Mesothelial cell of epicardium (in vitro differentiated cells): ENCODE measurements at places on chromosomes 3 and 15.

GRCh38 chr3:50428007-50428633 is 68.8 kb upstream of the TMEM115 start:
- no peak for DNase-seq

- no peak for DNase-seq
Measured at GRCh38 chr3:44074181-44074580, 167.5 kb upstream of the TOPAZ1 start.

GRCh38 chr15:74821091-74821789 is 5.2 kb upstream of the CPLX3 start:
- DNase-seq, result no peak

DNA sequence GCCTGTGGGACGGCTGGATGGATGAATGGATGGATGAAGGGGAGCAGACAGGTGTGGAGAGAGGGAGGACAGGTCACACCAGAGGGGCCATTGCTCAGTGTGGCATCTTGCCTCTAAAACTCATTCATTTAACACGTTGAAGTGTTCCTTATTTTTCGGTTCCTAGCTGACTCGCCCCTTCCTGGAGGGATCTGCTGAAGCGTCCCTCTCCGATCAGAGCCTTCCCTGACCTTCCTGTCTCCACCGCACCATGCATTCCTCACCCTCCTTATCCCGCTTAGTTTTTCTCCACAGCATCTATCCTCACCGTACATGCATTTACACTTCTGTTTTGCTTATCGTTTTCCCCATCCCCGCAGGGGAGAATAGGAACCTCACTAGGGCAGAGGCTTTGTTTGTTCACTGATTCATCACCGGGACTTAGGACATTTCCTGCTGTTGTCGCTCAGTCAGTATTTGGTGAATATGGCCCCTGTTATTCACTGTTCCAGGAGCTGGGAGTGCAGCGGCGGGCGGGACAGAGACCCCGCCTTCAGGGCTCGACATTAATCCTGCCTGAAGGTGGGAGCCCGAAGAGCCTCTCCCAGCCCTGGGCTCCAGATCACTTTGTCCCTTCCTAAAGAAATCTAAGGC is 32.0 kb downstream of the FOXL2 start:
- no peak for DNase-seq

- DNase-seq, result peak; percentile 61
Measured at GRCh38 chr15:45187894-45188830, at the start of gene SHF. Gene SHF, minus strand, starts transcription at chr15:45187966. Its CDS starts 15 bp downstream, at chr15:45187951.

DNA sequence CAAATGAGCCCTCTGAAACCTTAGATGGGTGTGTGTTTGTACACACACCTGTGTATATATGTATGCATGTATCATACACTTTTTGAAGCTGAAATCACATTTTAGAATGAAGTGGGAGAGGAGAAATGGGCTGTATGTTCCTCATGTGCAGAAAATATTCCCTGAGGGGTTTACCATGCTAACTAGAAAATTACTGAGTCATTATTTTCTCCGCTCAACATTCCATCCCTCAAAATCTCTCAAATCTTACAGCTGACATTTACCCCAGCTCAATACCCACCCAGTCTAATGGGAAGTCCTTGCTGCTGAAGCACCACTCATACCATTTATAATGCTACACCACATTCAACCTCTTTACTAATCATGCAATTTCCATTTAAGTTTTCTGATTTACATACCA is 138.6 kb downstream of the P2RY1 start:
- DNase-seq, result no peak

DNA sequence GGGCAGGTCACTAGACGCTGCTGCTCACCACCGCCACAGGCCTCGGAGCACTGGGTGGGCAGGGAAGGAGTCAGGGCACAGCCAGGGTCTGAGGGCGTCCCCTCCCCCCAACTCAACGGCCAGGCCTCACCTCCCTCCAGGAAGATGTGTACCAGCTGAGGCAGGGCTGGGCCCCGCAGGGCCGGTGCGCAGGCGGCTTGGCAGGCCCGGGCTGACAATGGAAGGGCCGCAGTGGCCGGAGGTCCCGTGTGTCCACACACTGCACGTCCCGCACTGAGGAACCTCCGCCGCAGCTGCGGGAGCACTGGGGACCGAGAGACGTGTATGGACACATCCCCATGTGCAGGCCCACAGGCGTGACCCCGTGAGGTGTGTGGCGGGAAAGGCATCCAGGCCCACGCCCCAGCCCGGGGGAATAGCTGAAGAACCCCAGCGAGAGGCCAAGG is 47.4 kb downstream of the ADAMTS7 start:
- no peak for DNase-seq

DNA sequence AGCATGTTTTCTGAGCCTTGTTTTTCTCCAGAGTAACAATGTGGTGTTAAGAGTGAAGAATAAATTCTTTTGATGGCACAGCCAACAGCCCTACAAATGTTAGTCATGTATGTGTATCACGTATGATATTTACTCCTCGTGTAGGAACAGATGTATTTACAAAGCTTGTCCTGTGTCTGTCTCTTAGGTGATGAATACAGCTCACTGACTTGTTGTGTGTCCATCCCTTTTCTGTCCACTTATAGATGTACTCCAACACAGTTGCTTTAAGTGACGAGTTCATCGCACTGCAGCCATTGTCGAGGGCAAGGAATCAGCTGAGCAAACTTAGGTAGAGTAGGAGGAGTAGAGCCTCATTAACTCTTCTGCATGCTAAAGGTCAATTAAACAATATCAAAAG is 78.1 kb downstream of the DCUN1D1 start:
- no peak for DNase-seq

DNA sequence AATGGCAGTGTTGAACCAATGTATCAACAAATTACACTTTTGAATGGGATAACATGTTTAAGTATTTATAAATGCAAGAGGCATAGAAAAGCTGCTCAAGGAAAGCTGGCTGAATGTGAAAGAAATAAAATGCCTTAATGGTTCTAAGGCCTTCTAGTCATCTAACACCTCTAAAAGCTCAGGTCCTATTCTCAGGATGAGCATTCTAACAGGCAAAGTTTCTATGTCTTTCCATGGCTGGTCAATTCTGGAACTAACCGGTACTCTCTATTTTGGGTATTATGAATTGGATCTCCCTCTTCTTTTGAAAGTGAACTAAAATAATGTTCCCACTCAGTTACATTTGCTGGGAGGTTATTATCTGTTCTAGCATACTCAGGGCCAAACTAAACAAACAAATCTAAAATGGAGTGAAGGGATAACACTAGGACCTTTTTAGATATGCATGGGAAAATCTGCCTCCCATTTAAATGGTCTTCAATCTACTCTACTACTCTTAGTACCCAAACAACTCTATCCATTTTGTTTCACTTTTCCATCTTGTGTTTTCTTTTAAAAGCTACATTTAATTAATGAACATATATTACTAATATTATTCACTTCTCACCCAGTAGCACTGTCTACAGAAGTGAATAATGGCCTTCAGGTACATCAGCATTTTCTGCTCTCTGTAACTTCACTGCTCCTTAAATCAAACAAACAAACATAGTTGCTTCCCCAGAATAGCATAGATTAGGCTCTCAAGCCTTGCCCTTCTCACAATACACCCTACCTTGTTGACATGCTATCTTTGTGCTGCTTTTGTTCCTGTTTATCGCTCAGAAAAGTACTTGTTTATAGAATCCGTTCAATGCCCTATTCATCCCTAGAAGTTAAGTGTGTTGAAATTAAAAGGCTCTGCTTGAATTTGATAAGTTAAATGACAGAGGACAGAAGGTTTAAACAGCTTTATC is 46.4 kb downstream of the CBLB start:
- no peak for DNase-seq

- no peak for DNase-seq
Measured at GRCh38 chr15:70037292-70037640, 60.5 kb downstream of the TLE3 start.

DNA sequence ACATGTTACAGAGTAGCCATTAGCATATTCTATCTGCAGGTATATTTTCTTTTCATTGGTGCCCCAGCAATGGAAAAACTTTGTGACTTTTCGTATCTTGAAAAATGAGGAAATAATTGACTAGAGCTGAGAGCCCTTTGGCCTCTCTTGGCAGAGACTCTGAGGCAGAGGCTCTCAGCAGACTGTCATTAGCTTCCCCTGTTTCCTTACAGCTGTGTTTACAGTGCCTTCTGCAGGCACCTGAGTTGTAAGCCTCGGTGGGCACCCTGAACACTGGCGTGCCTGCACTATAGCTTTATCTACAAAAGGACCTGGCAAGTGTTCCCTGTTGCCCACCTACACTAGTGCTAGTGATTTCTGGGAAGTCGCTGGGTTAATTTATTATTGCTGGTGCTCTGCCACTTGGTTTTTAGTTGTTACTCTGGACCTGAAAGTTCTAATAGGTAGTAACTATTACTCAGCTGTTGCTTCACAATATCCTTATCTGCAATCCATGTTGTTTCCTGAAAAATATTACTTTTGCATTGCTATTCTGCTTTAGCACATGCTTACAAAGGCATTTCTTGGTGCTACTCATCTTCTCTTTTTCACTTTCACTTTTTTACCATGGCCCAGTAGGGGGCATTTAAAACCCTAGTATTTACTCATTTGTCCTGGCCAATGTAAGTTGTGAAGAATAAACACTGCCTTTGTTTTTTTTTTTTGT is 7.8 kb upstream of the GPR171 start:
- DNase-seq, result no peak

- DNase-seq, result no peak
Measured at GRCh38 chr3:62965311-62965710, 90.1 kb upstream of the CADPS start.

DNA sequence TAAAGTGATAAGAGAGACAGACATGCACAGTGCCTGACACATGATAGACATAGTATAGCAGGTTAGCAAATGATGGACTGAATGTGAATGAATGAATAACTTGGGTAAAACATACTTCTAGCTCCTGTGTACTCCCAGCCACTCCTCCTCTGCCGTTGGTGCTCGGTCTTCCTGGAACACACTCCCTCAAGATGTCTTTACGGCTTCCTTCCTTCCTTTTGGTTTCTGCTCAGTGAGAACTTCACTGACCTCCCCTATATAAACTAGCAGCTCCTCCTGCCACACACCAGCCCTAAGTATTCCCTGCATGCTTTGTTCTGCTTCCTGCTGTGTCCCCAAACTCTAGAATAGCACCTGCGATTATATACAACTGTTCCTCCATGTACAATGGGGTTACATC is 50.2 kb downstream of the RAD54L2 start:
- DNase-seq, result no peak

GRCh38 chr3:194713299-194714136 is 27.8 kb downstream of the FAM43A start:
- no peak for DNase-seq

- DNase-seq, result no peak
Measured at GRCh38 chr15:50380089-50380488, 25.1 kb upstream of the GABPB1 start.

GRCh38 chr3:195863121-195864061 is 45.0 kb downstream of the TNK2 start:
- peak; percentile 64 for DNase-seq

GRCh38 chr3:189325454-189325853 is 153.7 kb downstream of the TPRG1 start:
- no peak for DNase-seq
